ENCODE measurements at places on chromosomes 2 and 18.

- DNase-seq = no peak
Observed at GRCh38 chr18:44710931-44711330, 30.2 kb downstream of the SETBP1 start.

- DNase-seq = no peak
Observed at GRCh38 chr2:179129574-179130238, 79.8 kb upstream of the CCDC141 start.

GRCh38 chr2:241762933-241763369, 13.7 kb upstream of the GAL3ST2 start:
- peak; percentile 27 for DNase-seq

DNA sequence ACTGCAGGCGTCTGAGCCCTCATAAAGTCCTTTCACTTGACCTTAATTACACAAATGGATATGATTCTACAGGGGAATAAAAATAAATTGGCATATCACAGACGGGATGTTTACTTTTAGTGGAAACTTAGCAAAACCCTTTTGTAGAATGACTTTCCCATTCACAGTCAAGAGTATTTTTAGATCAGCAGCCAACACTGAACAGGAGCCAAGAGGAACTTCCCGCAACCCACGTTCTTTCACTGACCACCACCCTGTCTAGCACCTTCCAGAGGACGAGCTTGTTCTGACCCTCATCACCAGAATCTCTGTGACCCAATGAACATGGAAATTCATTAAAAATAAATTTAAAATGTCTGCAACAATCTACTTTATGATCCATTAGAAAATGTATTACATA, 119.0 kb upstream of the SNTG2 start:
- DNase-seq = no peak

- no peak for DNase-seq
Observed at GRCh38 chr2:28224648-28225472, 167.8 kb upstream of the FOSL2 start.

- no peak for DNase-seq
Observed at GRCh38 chr2:24490181-24490689, 819 bp upstream of the NCOA1 start.

GRCh38 chr2:204850581-204850980, 305.3 kb downstream of the PARD3B start:
- no peak for DNase-seq

DNA sequence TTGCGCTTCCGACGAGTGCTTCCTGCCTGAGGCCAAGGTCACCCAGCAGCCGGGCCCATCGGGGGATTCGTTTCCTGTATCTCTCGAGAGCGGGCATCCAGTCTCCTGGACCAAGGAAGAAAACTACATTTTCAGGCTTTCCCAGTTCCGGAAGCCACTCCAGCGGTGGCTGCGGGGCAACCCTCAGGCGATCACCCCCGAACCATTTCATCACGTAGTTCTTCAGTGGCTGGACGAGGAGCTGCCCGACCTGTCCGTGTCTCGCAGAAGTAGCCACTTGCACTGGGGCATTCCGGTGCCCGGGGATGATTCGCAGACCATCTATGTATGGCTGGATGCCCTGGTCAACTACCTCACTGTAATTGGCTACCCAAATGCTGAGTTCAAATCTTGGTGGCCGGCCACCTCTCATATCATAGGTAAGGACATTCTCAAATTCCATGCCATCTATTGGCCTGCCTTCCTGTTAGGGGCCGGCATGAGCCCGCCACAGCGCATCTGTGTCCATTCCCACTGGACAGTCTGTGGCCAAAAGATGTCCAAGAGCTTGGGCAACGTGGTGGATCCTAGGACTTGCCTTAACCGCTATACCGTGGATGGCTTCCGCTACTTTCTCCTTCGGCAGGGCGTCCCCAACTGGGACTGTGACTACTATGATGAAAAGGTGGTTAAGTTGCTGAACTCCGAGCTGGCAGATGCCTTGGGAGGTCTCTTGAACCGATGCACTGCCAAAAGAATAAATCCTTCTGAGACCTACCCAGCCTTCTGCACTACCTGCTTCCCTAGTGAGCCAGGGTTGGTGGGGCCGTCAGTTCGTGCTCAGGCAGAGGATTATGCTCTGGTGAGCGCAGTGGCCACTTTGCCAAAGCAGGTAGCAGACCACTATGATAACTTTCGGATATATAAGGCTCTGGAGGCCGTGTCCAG, 1.0 kb downstream of the MARS2 start:
- no peak for DNase-seq

DNA sequence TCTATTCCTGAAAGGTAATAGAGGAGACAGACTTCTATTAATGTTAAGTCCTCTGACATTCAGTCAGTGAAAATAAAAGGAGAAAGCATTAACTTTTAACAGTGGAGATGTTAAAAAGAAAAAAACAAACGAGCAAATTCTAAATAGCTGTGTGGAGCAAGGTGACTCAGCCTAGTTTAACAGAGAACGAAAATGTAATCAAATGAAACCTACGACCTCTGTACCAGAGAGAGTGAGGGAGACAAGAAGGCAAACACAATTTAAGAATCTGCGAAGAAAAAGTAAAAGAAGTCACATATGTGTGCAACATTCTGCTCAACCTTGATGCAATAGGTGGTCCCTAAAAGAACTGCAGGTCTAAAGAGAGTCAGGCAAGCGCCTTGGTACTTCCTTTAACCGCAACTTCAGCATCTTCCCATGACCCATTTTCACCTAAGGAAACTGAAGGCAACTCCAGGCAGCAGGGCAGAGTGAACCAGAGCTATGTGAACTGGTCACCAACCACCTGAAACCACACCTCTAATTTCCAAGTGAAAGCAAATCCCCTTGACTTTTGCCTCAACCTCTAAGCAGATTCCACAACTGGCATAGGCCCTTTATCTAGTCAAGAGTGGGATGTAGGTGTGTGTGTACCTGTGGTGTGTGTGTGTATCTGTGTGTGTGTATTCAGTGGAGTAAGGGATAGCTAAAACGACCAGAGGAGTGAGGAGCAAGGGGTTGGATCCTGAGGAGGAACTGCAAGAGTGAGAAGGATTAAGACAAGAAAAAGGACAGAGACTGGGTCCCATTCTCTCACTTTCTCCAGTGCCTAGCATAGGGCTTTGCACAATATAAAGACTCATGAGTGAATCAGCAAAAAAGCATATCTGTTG, 43.0 kb downstream of the FIGN start:
- no peak for DNase-seq

DNA sequence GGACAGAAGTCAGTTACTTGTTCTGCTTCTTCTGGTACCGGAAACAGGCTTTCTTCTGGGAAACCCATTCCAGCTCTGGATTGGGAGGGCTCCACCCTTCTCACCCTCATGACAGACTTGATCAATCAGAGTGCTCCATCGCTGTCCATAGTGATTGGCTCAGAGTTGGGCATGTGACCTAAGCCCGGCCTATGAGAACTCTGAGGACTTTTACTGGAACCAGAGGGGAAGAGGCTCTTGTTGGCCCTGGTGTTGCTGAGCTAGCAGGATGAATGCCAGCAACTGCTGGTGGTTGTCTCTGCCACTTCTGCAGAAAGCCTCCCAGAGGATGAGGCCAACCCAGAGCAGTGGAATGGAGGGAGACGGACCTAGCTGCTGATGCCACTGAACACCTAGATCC, 33.3 kb downstream of the TMEM37 start:
- DNase-seq = no peak

- DNase-seq = no peak
Observed at GRCh38 chr2:145411493-145411892, 891.6 kb upstream of the ZEB2 start.

GRCh38 chr2:101375653-101376052, 11.7 kb downstream of the CREG2 start:
- DNase-seq = no peak

GRCh38 chr18:47390410-47391024, 139.1 kb upstream of the SKOR2 start:
- DNase-seq = no peak

GRCh38 chr2:20470211-20470610, 23.3 kb downstream of the RHOB start:
- DNase-seq = no peak

GRCh38 chr2:122758967-122759366, 1003.5 kb downstream of the TSN start:
- no peak for DNase-seq

DNA sequence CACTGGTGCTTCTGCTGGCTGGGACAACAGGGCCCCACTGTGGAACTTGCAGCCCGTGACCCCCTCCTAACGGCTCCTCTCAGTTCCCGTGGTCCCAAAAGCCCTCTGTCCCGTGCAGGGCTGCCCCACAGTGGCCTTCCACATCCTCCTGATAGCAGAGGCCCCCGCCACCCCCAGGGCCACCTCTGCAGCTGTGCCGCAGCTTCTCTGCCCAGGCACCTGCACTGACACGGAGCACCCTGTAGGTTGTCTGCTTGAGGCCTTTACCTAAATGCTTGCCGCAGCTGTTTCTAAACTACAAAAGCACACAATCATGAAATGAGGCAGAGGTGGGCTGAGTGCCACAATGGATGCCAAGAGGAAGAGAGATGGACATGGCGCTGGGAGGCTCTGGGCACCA, 13.5 kb upstream of the GRHL1 start:
- DNase-seq = no peak

GRCh38 chr2:61802548-61802947, 51.3 kb downstream of the FAM161A start:
- DNase-seq = no peak

DNA sequence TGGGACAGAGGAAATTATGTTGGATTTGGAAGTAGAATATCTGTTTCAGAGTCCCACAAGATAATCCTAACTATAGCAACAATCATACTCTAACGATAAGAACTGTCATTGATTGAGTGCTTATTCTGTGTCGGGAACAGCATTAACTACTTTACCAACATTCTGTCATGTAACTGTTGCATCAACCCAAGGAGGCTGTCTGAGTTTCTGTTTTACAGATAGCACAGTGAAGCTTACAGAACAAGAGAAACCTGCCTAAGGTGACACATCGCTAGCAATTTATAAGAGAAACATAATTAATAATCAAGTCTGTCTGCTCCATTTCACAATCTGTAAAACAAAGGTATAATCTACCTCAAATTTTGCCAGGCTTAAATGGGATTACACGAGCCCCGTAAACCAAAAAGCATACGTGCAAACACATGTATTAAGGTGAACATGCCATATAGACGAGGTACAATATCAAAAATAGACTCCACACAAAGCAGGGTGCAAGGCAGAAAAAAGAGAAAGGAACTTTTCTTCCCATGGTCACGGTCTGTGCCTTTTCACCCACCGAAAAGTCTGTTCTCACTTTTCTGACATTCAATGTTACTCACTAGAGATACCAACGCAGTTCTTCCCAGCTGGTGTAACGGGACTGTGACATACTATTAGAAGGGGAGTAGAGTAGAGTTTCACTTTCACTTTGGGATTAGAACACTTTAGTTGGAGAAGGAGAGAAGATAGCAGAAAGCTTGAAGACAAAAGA, 37.2 kb upstream of the SLC8A1 start:
- DNase-seq = no peak

- DNase-seq = no peak
Observed at GRCh38 chr2:208064220-208064961, 39.1 kb upstream of the PLEKHM3 start.

- no peak for DNase-seq
Observed at GRCh38 chr2:179235463-179236108, 29.0 kb downstream of the SESTD1 start.

DNA sequence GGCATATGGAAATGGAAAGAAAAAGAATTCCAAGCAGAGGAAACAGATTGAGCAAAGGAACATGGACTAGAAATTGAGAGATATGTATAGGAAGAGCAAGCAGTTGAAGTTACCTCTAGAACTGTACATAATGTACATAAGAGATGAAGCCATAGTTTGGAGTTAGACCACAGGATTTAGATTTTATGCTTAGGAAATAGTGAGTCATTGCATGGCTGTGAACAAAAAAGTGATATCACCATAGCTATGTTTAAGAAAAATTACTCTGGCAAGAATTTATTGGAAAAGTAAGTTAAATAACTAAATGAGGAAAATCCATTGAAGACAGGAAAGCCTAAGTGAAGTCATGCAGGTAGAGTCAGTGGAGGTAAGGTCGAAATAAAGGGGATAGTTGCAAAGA, 99.4 kb upstream of the GALNT5 start:
- no peak for DNase-seq
